Astrocyte of the cerebellum (primary cell): ENCODE measurements at places on chromosomes 6 and 20.

- DNase-seq, result no peak
Observed at GRCh38 chr6:135972150-135972549, 120.6 kb downstream of the PDE7B start.

- no peak for DNase-seq
Observed at GRCh38 chr6:92688342-92688741, 731.0 kb downstream of the EPHA7 start.

DNA sequence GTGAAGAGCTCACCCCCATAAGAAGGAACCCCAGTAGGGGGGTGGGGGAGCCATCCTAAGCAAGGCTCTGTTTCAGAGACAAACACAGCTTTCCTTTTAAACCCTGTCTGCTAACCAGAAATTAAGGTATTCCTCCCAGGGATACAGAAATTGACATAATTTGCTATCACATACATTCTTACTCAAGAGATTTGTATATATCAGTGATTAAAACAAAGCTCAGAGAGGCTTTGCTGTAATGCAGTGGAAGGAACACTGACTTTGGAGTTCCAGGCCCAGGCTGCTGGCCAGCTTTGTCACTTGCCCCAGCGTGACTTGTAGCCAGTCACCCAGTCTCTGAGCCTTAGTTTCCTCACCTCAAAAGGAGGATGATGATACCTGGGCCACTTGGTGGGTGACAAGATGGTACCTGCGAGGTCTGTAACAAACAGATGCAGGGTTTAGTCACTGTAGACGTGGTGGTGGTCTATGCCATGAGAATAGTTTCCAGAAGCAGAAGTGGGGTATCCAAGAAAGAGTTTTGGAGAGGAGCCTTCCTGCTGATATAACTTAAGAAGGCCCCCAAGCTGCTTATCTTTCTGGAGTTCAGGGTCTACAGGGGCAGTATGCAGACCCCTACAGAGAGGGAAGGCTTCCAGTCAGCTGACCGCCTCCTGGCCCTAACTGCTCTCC is 3.2 kb upstream of the FOXF2 start:
- DNase-seq, result no peak

- no peak for DNase-seq
Observed at GRCh38 chr6:36135053-36135731, 4.9 kb downstream of the MAPK13 start.
